ENCODE measurements at places on chromosomes 12 and 14. TPM values are rescaled to one million over a fixed set of nuclear protein-coding genes. Genes with fewer than 3 reads are reported as not detected.

The POTEG gene
- not detected for total RNA-seq

The RABGGTA gene
- 26.1 TPM for total RNA-seq

The GRIN2B gene
- not detected for total RNA-seq

The CHMP4A gene
- 35.6 TPM for total RNA-seq

The FGF6 gene
- not detected for total RNA-seq

The LALBA gene
- total RNA-seq, result not detected

The SPIC gene
- total RNA-seq, result not detected

The CLEC1B gene
- total RNA-seq, result not detected

The IL31 gene
- not detected for total RNA-seq

The AQP2 gene
- total RNA-seq, result not detected

The LUM gene
- total RNA-seq, result 2.4 TPM

The CHD8 gene
- 80.3 TPM for total RNA-seq

The COX8C gene
- not detected for total RNA-seq

The FAIM2 gene
- total RNA-seq, result not detected
